ENCODE measurements at places on chromosomes 1 and 21. TPM values are rescaled to one million over a fixed set of nuclear protein-coding genes. Genes with fewer than 3 reads are reported as not detected.

The GUCA2A gene
- not detected for total RNA-seq

The CATSPERE gene
- total RNA-seq = 0.14 TPM

The COL9A2 gene
- total RNA-seq = 23.8 TPM

The RGL1 gene
- total RNA-seq = 3.2 TPM

The SPRR2A gene
- total RNA-seq = not detected

The CLCA4 gene
- total RNA-seq = not detected

The OTUD3 gene
- 8.2 TPM for total RNA-seq

The TMCC2 gene
- 13.6 TPM for total RNA-seq

The RNU1-3 gene
- under 0.01 TPM for total RNA-seq

The ANGPTL1 gene
- total RNA-seq = not detected

The APCS gene
- total RNA-seq = not detected

The PCAT6 gene
- total RNA-seq = 7.4 TPM

The MSH4 gene
- 0.24 TPM for total RNA-seq

The CD58 gene
- total RNA-seq = 9.3 TPM

The C1orf174 gene
- total RNA-seq = 60.5 TPM

The CDA gene
- 37.1 TPM for total RNA-seq

The CRYAA gene
- total RNA-seq = not detected

The RIPPLY3 gene
- total RNA-seq = 0.52 TPM

The CYP4A22 gene
- total RNA-seq = not detected

The SV2A gene
- total RNA-seq = 40.3 TPM

The PTPN22 gene
- not detected for total RNA-seq

The IRF6 gene
- 4.1 TPM for total RNA-seq

The OLFM3 gene
- total RNA-seq = 1.1 TPM

The TMEM269 gene
- total RNA-seq = 1.1 TPM

The RPTN gene
- total RNA-seq = not detected

The TLR5 gene
- 0.44 TPM for total RNA-seq

The CITED4 gene
- 13.9 TPM for total RNA-seq

The HMCN1 gene
- total RNA-seq = 5.7 TPM

The LRRC38 gene
- total RNA-seq = 0.28 TPM

The EPHB2 gene
- 14.8 TPM for total RNA-seq

The CCDC30 gene
- total RNA-seq = 0.87 TPM

The VWA5B1 gene
- total RNA-seq = 0.26 TPM

The ACBD3 gene
- total RNA-seq = 43.7 TPM

The AGT gene
- total RNA-seq = not detected

The CSMD2 gene
- total RNA-seq = 6.3 TPM

The HLX gene
- not detected for total RNA-seq

The NEGR1 gene
- 2.1 TPM for total RNA-seq

The ZBTB8A gene
- 6.2 TPM for total RNA-seq
